Activated CD8-positive, alpha-beta T cell treated with anti-CD3 and anti-CD28 coated beads for 36 hours (primary cell): ENCODE measurements at places on chromosomes 6 and 20. TPM values are rescaled to one million over a fixed set of nuclear protein-coding genes. Genes with fewer than 3 reads are reported as not detected.

Gene SIRPA
- total RNA-seq: 0.09 TPM

Gene PCSK2
- not detected for total RNA-seq

Gene OR2H2
- not detected for total RNA-seq

Gene SLC16A10
- total RNA-seq: 11.5 TPM

Gene LST1
- 40.4 TPM for total RNA-seq

Gene PRL
- total RNA-seq: 0.52 TPM
